Stimulated activated CD4-positive, alpha-beta T cell treated with anti-CD3 and anti-CD28 coated beads, Interleukin-4, amount 100 ng/mL, for 4 hours (primary cell): ENCODE measurements at places on chromosomes 16 and 17.
A peak's percentile ranks its signal among the peaks of the same experiment; 100 is the strongest.

- no peak for DNase-seq
Observed at GRCh38 chr17:78302478-78302877, 57.4 kb downstream of the SOCS3 start.

DNA sequence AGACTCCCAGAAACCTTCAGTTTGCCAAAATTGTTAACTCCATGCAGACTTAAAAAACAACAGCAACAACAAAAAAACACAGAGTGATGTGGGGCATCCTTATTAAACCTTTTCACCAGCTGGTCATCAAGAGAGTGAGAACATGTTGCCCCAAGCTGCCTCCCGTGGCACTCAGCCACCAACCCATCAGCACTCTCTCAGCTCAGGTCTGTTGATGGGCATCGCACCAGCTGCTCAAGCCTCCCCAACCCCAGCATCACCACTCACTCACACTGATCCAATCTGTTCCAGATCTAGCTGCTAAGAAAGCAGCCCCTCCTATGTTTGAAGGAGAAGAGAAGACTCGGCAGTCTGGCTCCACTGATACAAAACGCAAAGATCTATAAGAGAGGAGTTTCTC lies 46.8 kb downstream of the SLC39A11 start:
- DNase-seq, result no peak

GRCh38 chr16:81639931-81640680 lies 139.0 kb upstream of the PLCG2 start:
- DNase-seq, result no peak

- DNase-seq, result no peak
Observed at GRCh38 chr17:74012465-74012864, 191.0 kb upstream of the RPL38 start.

GRCh38 chr16:48136547-48137360 lies 19.0 kb downstream of the ABCC12 start:
- no peak for DNase-seq

DNA sequence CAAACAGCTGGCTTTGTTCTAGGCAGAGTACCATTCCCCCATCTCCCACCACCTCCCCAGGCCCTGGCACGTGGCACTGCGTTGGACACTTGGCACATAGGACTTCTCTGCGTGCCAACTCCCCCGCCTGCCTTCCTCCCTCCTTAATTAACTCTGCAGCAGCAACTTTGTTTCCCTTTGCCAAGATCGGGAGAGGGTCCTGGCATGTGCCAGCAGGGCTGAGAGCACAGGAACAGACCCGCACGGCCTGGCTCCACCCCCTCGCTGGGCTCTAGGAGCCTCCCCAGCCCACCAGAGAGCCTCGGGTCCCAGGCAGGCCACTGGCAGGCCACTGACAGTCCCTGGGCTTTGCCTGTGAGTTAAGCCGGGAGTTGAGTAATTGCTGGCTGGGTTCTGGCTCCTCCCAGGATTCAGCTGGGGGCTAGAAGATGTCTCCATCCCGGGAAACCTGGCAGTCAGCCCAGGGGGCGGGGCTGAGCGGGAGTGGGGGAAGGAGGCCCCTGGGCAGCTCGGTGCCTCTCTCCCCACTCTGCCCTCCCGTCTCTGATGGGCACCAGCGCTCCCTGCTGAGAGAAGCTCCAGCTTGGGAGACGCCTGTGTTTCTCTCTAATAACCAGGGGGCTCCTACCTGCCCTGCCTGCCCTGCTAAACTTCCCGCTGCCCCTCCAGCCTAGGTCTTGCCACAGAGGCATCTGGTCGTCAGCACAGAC lies 224.0 kb upstream of the TNRC6C start:
- DNase-seq, result no peak

GRCh38 chr16:79298894-79299799 lies 301.4 kb downstream of the MAF start:
- DNase-seq, result no peak

DNA sequence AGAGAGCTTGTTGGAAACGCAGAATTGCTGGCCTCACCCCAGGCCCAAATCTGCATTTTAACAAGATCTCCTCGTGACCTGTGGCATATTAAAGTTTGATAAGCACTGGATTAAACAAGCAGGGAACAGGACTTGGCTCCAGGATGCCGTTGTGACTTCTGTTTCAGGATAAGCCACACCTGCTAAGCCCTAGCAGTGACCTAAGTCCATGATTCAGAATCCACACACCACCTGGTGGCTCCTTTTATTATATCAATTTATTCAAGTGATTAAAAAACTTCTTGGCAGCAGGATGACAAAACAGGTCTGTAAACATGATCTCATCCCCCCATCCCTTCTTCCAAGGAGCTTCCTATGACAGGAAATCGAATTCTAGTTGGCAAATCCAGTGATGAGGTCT lies 9.1 kb downstream of the NAGPA start:
- no peak for DNase-seq

DNA sequence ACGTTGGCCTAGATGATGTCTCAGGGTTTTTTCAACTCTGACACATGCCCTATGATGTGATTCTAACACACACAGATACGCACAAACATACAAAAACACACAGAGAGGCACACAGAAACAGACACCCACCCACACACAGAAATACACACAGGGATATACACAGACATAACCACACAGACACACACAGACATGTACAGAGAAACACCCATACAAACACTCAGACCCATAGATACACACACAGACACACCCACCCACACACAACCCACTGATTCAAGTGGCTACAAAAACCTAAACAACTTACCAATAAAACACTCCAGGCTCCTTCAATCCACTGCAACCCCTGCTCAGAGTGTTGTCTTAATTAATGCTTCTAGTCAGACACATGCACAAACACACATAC lies 244.6 kb upstream of the CCL2 start:
- DNase-seq, result no peak

DNA sequence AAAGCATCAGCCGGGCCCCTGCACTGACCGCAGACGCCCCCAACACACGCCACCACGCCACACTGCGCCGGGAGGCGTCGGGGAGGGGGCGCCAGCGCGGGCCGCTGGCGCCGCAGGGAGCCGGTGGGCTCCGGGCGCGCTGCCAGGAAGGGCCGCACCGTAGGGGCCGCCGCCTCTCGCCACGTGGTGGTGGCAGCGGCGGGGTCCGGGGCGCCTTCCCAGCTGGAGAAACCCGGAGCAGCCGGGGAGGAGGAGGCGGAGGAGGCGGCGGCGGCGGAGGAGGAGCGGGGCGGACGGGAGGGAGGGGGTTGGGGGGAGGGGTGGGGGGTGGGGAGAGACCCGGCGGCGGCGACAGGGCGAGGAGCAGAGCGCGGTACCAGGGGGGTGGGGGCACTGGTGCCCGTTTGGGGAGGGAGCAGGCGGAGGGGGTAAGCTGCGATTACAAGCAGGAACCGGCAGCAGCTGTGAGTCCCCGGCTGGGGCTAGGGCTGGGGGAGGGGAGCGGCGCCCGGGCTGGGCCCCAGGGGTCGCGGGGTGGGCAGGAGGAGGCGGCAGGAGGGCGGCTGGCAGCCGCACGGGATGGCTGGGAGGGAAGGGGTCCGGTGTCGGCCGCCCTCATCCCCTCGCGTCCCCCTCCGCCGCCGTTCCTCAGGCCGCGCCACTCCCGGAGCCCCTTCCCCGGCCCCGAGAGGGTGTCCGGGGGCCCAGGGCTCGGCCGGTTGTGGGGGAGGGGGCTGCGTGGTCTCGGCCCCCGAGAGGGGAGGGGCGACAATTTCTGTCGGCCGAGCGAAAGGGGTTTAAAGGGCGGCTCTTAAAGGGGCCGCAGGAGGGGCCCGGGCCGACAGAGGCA lies at the start of gene TBKBP1:
TSS of gene TBKBP1 (plus strand) at position 431 of the 850 bp plus-strand sequence. CDS start 1,952 bp downstream, outside the sequence.
- DNase-seq, result peak; percentile 65

GRCh38 chr16:48836636-48837035 lies 226.7 kb upstream of the N4BP1 start:
- DNase-seq, result no peak

- DNase-seq, result no peak
Observed at GRCh38 chr16:84177741-84178073, 9.2 kb downstream of the TAF1C start.

DNA sequence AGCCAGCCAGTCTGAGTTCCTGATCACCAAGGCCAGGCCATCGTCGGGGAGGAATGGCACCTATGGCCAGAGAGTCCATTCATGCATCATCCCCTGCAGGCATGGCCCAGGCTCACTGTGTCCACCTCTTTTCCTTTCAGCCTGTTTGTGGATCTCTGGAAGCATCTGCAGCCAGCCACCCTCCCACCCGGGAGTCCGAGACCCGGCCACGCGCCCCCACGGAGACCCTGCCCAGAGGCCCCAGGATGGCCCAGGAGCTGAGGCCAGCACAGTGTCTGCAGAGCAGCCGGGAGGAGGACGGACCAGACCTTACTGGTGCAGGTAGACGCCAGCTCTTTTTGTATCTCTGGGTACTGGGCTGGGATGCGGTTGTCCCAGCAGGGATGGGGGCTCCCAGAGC lies 245.1 kb upstream of the CIBAR2 start:
- no peak for DNase-seq

GRCh38 chr17:83080858-83081683 lies 1.7 kb downstream of the METRNL start:
- peak; percentile 63 for DNase-seq

DNA sequence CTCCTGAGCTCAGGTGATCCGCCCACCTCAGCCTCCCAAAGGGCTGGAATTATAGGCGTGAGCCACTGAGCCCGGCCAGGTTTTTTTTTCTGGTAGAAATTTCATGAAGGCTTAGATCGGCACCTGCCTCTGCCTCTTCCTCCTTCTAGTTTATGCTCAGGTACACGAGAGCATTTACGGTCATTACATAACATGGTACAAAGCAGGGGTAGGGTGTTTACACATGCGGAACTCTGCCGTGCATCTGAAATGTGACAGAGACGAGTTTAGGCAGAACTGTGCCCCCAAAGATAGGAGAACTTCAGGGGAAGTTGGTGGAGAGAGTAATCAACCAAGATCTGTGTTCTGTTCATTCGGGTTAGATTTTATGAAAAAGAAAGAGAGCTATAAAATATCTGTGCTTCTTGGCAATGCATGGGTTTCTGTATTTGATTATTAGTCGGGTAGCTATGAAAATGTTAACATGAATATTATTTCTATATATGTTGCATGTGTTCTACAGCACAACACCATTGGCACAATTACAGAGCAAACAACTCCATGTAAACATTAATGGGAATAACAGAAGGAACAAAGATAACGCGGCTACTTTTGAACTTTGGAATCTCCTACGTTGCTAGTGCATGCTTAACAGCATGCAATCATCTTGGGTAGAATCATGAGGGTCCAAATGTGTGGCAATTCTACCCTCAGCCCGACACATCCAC lies 23.5 kb upstream of the MAP2K6 start:
- no peak for DNase-seq

DNA sequence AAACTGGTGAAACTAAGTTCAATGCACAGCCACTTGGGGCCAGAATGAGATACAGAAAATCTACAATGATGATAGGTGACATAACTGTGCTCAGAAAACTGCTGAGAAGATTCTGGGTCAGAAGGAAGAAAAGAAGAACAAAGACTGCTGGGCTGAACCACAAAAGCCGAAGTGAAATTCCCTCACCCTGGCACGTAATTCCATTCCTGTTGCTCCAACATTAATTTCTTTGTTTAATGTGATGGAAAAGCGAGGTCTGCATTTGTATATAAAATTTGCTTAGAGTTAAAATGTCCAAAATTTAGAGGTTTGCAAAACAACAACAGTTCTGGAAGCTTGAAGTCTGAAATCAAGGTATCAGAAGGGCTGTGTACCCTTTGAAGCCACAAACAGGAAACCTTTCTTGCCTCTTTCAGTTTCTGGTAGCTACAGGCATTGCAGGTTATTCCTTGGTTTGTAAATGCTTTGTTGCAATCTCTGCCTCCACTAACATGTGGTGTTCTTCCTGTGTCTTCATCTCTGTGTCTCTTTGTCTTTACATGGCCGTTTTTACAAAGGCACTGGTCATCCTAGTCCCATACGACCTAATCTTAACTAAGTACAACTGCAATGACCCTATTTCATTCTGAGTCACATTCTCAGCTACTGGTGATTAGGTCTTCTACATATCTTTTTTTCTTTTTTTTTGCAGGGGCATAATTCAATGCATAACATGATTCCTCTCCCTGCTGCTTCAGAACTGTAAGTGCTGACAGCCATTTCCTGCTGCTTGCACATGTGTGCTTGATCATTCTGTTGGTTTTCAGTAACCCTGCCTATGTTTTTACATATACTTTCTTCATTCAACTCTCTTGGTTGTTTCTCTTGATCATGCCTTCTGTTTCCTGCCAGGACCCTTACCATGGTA lies 603.0 kb upstream of the CDH8 start:
- no peak for DNase-seq

DNA sequence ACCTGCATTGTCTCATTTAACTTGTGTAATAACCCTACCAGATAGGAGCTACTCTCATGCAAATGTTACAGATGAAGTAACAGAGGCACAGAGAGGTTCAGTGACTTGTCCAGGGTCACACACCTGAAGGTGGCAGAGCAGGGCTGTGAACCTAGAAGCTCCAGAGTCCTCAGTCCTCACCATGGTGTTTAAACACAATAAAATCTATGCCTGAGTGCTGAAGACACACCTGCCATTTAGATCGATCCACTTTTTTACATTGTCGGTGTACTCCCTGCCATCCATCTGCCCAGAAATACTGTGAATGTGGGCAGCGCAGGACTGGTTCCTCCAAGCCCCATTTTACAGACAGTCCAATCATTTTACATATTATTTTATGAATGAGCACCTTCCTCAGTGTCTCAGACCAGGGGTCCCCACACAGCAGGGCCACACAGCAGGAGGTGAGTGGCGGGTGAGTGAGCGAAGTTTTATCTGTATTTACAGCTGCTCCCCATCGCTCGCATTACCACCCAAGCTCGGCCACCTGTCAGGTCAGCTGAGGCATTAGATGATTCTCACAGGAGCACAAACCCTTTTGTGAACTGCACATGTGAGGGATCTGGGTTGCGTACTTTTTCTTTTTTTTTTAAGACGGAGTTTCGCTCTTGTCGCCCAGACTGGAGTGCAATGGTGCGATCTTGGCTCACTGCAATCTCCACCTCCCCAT lies 5.6 kb downstream of the IL4R start:
- no peak for DNase-seq

GRCh38 chr16:25023556-25023955 lies 8.4 kb upstream of the ARHGAP17 start:
- DNase-seq, result no peak

DNA sequence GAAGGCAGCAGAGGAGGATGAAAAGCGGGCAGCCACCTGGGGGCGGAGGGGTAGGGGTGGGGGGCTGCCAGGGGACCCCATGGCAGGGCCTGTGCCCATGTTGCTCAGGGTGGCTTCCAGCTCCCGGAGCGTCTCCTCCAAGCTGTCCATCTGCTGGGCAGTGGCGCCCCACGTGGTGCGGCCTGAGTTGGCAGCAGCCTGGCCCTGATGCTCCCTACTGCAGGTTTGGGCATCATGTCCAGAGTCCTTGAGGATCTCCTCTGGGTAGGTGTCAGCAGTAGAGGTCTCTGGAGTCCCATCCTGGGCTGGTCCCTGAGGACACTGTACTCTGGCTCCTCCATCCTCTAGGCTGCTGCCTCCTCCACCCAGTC lies 60.9 kb downstream of the SRCIN1 start:
- no peak for DNase-seq
